ENCODE measurements at places on chromosomes 2 and 18.

GRCh38 chr18:39190508-39190907 lies 1624.9 kb upstream of the CELF4 start:
- no peak for DNase-seq

- DNase-seq: no peak
Observed at GRCh38 chr2:100840519-100840918, 20.6 kb downstream of the NPAS2 start.

GRCh38 chr2:144261336-144261735 lies 258.6 kb downstream of the ZEB2 start:
- DNase-seq: no peak

DNA sequence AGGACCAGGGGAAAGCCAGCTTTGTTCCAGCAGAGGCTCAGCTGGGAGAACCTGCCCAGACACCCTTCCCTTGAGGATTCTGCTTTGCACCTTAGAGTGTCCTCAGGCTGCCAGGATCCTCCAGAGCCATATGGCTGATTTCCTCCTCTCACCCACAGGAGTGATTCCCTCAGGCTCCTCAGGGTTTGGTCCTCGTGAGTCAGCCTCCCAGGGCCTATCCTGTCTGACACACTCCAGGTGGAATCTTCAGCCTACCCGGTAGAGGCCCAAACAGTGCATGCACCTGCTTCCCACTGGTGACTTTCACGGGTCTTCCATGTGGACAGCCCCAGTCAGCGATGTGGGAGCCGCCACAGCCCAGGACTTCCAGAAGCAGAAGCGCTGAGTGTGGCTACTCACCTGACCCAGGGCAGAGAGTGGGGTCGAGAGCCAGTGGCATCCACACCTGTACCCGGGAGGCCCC lies 73.3 kb downstream of the TFCP2L1 start:
- no peak for DNase-seq

- no peak for DNase-seq
Observed at GRCh38 chr18:29104227-29104626, 927.3 kb upstream of the CDH2 start.

DNA sequence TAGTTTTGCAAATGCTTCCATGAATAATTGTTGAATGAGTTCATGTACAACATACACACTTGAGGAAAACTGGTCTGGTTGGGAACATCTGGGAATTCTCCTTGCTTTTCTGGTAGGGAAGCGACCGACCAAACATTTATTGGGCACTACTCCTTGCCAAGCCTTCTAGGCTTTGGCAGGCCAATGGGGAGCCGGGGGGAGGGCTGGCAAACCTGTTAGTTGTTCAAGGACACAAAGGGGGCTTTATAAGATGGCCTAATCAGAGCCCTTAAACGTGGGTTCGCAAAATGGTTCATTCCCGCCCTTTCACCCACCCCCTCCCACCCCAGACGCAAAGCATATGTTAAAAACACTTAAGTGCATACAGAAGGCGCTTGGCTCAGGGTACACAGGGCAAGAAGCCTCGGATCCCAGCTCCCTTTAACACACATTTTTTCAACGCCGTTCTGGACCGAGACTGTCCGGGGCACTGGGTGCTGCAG lies 844 bp upstream of the VSNL1 start:
- peak; percentile 87 for DNase-seq

DNA sequence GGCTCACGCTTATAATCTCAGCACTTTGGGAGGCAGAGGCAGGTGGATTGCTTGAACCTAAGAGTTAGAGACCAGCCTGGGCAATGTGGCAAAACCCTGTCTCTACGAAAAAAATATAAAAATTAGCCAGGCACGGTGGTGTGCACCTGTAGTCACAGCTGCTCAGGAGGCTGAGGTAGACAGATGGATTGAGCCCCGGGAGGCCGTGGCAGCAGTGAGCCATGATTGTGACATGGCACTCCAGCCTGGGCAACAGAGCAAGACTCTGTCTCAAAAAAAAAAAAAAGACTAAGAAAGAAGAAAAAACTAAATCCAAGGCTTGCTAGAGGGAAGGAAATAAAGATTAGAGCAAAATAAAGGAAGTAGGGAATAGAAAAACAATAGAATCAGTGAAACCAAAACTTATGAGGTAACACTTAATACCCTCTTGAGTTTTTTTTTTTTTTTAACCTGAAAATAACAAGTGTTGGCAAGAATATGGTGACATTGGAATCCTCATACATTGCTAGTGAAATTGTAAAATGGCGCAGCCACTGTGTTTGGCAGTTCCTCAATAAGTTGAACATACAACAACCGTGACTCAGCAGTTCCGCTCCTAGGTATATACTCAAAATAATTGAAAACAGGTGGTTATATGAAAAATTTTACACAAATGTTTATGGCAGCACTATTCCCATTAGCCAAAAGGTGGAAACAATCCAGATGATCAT lies 85.2 kb downstream of the EML4 start:
- DNase-seq: no peak

GRCh38 chr2:226839161-226839560 lies 3.3 kb downstream of the RHBDD1 start:
- no peak for DNase-seq

- DNase-seq: no peak
Observed at GRCh38 chr2:58515827-58516573, 274.9 kb upstream of the FANCL start.

DNA sequence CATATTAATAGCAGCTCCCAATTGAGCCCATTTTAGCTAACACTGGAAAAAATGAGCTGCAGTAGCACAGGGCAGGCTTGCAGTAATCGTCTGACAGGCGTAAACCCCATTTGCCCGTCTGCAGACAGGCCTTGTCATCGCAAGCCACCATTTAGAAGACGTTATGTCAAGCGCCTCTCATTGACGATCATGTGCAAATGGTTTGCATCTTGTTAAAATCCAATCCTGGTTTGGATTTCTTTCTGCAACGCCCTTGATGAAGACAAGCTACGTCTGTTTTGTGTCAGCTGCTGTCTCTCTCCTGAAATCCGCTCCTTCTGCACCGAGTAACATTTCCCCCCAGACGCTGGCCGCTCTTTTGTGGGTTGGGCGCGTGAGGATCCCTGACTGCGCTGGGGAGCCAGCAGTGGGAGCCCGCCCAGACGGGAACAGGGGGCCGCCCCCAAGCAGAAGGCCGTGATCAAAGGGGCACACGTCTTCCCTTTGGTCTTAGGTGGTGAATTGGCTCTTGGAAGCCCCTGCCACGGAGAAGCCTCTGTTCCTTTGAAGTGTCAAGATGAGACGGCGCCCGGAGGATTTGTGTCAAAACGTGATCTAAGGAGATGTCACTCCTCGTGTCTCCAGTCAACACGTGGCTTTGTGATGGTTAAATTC lies 84.2 kb upstream of the GPC1 start:
- no peak for DNase-seq

GRCh38 chr18:62288665-62289008 lies 36.5 kb upstream of the TNFRSF11A start:
- DNase-seq: no peak

DNA sequence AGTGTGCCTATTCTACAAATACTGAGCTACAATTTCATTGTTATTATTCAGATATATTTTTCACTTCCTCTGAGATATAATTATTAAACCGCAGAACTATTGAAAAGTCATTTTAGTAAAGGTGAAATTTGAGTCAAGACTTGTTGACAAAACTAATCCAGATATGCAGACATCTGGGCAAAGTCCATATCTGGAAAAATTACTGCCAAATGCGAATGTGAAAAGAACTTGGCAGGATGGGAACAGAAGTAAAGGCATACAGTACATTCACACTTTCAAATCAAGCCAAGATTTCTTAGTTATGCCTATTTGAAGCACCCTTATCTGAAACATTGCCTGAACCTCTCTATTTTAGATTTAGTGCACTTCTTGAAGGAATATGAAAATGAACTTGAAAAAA lies 923.6 kb downstream of the CCDC85A start:
- no peak for DNase-seq

All from SW480 (cell line).